Bronchial smooth muscle cell (primary cell): ENCODE measurements at places on chromosomes 7 and 10. TPM values are rescaled to one million over a fixed set of nuclear protein-coding genes. Genes with fewer than 3 reads are reported as not detected.

TIMM23 gene
- total RNA-seq, result 49.5 and 71.4 TPM in 2 replicates

FASTK gene
- total RNA-seq, result 55.0 and 57.5 TPM in 2 replicates

CLCN1 gene
- 0.09 TPM in 1 of 2 replicates, not detected in the other for total RNA-seq

MYOZ1 gene
- under 0.01 and 0.43 TPM in 2 replicates for total RNA-seq

WEE2 gene
- total RNA-seq, result 0.17 TPM in 1 of 2 replicates, not detected in the other

CALHM1 gene
- not detected in 2 replicates for total RNA-seq

CTAGE15 gene
- total RNA-seq, result 0.09 TPM in 1 of 2 replicates, not detected in the other

MAT1A gene
- total RNA-seq, result not detected in 2 replicates

TET1 gene
- total RNA-seq, result 1.9 and 3.0 TPM in 2 replicates

ST7 gene
- 12.3 and 13.3 TPM in 2 replicates for total RNA-seq

CAMK1D gene
- total RNA-seq, result 0.79 and 0.94 TPM in 2 replicates

CYP2W1 gene
- total RNA-seq, result 0.16 TPM in 1 of 2 replicates, not detected in the other

LARP4B gene
- 15.0 and 17.2 TPM in 2 replicates for total RNA-seq

NRCAM gene
- 0.17 and 1.4 TPM in 2 replicates for total RNA-seq

CAV2 gene
- total RNA-seq, result 35.8 and 61.7 TPM in 2 replicates

ASB15 gene
- total RNA-seq, result not detected in 2 replicates

TECTB gene
- not detected in 2 replicates for total RNA-seq

SIRT1 gene
- 10.4 and 11.0 TPM in 2 replicates for total RNA-seq

GSTO1 gene
- 131 and 228 TPM in 2 replicates for total RNA-seq

SPDYE2 gene
- not detected in 2 replicates for total RNA-seq

GNAT3 gene
- total RNA-seq, result not detected in 2 replicates

ZNF117 gene
- 2.7 and 4.7 TPM in 2 replicates for total RNA-seq

CYP3A7 gene
- total RNA-seq, result 0.34 and 1.1 TPM in 2 replicates

CDH23 gene
- 0.17 and 0.32 TPM in 2 replicates for total RNA-seq

TRPV5 gene
- not detected in 2 replicates for total RNA-seq

HSPA12A gene
- total RNA-seq, result 1.4 and 7.1 TPM in 2 replicates

SRRM3 gene
- 0.79 and 0.94 TPM in 2 replicates for total RNA-seq

ABI1 gene
- 20.3 and 25.7 TPM in 2 replicates for total RNA-seq

RAMP3 gene
- total RNA-seq, result 0.17 TPM in 1 of 2 replicates, not detected in the other

BAMBI gene
- total RNA-seq, result 0.32 and 0.77 TPM in 2 replicates

TMEM26 gene
- 1.3 and 2.5 TPM in 2 replicates for total RNA-seq

STEAP1B gene
- total RNA-seq, result 13.8 and 21.0 TPM in 2 replicates

HMX3 gene
- 0.16 TPM in 1 of 2 replicates, not detected in the other for total RNA-seq

ADCY1 gene
- 0.47 and 3.2 TPM in 2 replicates for total RNA-seq

GPER1 gene
- 2.1 and 3.6 TPM in 2 replicates for total RNA-seq

CALML3 gene
- not detected in 2 replicates for total RNA-seq

MDFIC gene
- total RNA-seq, result 31.4 and 40.5 TPM in 2 replicates

SORBS1 gene
- 0.09 and 0.16 TPM in 2 replicates for total RNA-seq

EBF3 gene
- 9.0 and 18.0 TPM in 2 replicates for total RNA-seq
